Small intestine (tissue), 16 donors: ENCODE measurements at places on chromosomes 2 and 18. TPM values are rescaled to one million over a fixed set of nuclear protein-coding genes. Genes with fewer than 3 reads are reported as not detected.

GRCh38 chr18:79947881-79948610 is 3.4 kb downstream of the SLC66A2 start:
- no peak for DNase-seq

ZBTB7C gene
- 4.1 TPM for polyA plus RNA-seq

CHRNA1 gene
- polyA plus RNA-seq = 0.64 TPM

GRCh38 chr2:14577843-14578242 is 54.7 kb upstream of the LRATD1 start:
- no peak for DNase-seq

DNA sequence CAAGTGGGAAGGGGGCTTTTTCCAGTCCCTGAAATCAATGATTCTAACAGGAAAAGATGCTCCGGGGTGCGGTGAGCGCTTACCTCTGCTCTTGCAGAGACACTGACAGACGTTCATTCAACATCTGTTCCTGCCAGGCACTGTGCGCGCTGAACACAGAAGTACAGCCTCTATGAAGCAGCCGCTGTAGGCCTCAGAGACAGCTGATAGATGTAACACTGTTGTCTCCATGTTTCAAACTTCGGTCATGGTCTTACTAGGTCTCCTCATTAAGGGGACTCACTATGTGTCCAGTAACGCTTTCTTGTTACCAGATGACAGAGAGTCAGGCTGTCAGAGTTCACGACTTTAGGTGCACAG is 649 bp upstream of the CLIP4 start:
- no peak for DNase-seq

DNA sequence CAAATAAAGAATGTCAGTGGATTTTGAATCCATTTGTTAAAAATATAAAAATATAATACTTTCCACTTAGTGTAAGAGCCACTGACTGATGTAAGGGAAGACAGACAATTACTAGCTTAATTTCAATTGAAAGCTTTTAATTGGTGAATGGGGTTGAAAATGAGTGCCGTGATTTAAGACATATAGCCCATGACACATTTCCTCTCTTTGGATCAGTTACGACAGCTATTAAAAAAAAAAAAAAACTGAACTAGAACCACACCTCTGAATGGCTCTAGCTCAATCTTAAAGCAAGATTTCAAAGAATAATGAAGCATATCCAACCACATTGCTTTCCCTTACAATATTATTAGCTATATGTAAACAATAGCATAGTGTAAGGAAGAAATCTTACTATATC is 44.0 kb downstream of the CIB4 start:
- no peak for DNase-seq

- DNase-seq = no peak
These were observed 31.0 kb upstream of the CYBRD1 start for GRCh38 chr2:171491292-171491691.

POTEC gene
- not detected for polyA plus RNA-seq

DNA sequence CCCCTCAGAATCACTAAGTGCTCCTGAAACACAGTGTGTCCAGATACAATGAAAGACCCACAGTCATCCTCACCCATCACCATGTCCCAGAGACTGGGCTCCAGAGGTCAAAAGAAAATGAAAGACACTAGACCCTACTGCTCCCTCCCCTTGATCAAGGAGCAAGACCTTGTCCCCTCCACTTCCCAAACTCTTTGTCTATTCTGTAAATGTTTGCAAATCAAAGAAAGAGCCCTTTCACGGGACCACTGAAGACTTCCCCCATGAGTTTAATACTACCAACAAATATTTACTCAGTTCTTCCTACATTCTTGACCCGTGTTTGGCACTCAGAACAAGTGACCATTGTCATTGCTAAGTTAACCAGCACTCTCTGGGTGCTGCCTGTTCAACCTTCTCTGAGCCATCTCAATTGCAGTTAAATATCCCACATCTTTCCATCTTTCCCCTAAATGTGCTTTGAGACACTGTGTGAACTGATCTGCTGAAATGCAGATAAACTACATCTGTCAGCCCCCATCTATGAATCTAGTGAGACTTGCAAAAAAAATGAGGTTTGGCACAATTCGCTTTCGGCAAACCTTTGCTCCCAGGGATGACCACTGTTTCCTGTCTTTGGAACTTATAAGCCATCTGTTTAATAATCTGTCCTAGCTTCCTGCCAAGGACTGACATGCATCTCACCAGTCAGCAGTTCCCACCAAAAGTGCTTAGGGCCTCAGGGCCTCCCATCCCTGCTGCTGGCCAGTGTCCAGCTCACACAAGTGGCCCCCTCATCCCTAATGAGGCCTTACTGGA is 170.3 kb downstream of the GFPT1 start:
- DNase-seq = peak; percentile 10

LOXL3 gene
- polyA plus RNA-seq = 2.3 TPM

DNA sequence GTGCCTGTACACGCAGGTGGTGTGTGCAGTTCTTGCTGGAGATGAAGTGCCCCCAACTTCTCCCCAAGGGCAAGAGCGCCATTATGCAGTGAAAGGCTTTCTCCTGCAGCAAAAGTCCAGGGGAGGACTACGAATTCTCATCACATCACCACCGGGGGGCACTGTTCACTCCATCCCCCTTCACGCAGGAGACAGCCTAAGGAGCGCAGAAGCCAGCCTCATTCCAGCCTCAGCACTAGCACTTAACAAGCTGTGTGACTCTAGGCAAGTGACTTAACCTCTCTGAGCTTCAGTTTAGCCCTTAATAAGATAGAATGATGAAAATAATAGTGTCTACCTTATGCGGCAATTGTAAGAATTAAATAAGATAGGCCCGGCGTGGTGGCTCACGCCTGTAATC is 32.3 kb downstream of the DNMT3A start:
- peak; percentile 53 for DNase-seq

DNA sequence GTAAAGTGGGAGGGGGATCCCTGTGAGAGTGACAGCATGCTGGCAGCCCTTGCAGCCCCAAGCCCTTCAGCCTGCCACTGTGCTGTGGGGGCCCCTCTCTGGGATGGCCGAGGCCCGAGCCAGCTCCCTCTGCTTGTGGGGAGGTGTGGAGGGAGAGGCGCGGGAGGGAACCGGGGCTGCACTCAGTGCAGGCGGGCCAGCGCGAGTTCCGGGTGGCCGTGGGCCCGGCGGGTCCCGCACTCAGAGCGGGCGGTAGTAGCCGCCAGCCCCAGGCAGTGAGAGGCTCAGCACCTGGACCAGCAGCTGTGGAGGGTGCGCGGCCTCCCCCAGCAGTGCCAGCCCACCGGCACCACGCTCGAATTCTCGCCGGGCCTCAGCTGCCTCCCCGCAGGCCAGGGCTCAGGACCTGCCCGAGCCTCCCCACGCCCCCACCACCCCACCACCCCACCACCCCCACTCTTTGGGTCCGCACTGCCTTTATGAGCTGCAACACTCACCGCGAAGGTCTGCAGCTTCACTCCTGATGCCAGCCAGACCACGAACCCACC is 208.1 kb downstream of the CDH19 start:
- no peak for DNase-seq

- DNase-seq = peak; percentile 71
These were observed 136.8 kb downstream of the NEDD4L start for GRCh38 chr18:58180738-58181353.

- no peak for DNase-seq
These were observed 159.8 kb downstream of the EN1 start for GRCh38 chr2:118687698-118688097.

- peak; percentile 61 for DNase-seq
These were observed 39.6 kb upstream of the BOD1L2 start for GRCh38 chr18:57107140-57107832.

- no peak for DNase-seq
These were observed 48.7 kb downstream of the TTC39C start for GRCh38 chr18:24063121-24063731.

DNA sequence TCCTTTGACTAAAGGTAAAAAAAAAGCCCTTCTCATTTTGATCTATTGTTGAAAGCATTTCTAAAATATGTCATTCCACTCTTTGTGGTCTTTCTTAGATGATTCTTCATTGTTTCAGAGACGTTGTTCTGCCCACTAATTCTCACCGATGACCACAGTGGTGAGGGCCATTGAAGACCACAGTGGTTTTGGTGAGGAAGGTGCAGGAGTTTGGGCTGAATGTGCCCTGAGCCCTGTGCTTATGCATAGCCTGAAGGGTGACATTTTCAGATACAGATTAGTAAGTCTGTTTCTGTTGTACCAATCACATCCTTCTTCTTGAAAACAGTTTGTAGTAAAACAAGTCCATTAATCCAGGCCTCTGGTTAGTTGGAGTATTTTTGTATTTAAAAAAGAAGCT is 251.3 kb upstream of the ATP5MC3 start:
- DNase-seq = no peak

- DNase-seq = no peak
These were observed 20.9 kb downstream of the NEB start for GRCh38 chr2:151713291-151713903.

BUB1 gene
- 0.45 TPM for polyA plus RNA-seq

- DNase-seq = no peak
These were observed 78.8 kb upstream of the TTC21B start for GRCh38 chr2:166032361-166032760.

- no peak for DNase-seq
These were observed 4.1 kb downstream of the ATG9A start for GRCh38 chr2:219225350-219225749.

- DNase-seq = peak; percentile 75
These were observed 155.2 kb downstream of the SH3BP4 start for GRCh38 chr2:235106874-235107639.

SERPINB10 gene
- polyA plus RNA-seq = not detected

- DNase-seq = peak; percentile 28
These were observed 15.3 kb downstream of the CNOT11 start for GRCh38 chr2:101267671-101268656.

IGFBP5 gene
- polyA plus RNA-seq = 5.4 TPM

ABCG8 gene
- 35.6 TPM for polyA plus RNA-seq

PID1 gene
- polyA plus RNA-seq = 22.3 TPM

DNA sequence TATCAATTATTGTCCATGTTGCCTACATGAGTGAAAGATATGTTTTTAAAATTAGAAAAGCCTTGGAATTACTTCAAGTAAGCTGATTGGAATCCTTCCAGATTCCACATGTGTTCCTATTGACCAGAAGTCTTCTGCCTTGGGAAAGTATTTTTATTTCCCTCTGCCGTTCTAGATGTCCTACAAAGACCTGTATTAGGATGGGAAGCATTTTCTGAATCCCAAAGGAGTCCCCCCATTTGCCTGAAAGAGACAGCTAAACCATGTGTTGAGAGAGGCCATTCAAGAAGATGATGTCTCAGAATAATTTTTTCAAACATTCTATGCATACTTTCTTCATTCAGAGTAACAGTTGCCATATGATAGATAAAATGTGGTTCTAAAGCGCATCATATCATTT is 19.0 kb upstream of the MYO1B start:
- DNase-seq = no peak

GRCh38 chr2:48750128-48750739 is 5.3 kb downstream of the LHCGR start:
- DNase-seq = no peak

- DNase-seq = no peak
These were observed 78.7 kb downstream of the FTCDNL1 start for GRCh38 chr2:199772035-199772976.

GRCh38 chr2:150555611-150556356 is 68.3 kb upstream of the RND3 start:
- no peak for DNase-seq

GRCh38 chr18:21194871-21195771 is 46.9 kb upstream of the GREB1L start:
- DNase-seq = peak; percentile 55

ACMSD gene
- not detected for polyA plus RNA-seq

RPRM gene
- 0.51 TPM for polyA plus RNA-seq

- DNase-seq = no peak
These were observed 47.2 kb upstream of the XPO1 start for GRCh38 chr2:61585383-61585782.

DNA sequence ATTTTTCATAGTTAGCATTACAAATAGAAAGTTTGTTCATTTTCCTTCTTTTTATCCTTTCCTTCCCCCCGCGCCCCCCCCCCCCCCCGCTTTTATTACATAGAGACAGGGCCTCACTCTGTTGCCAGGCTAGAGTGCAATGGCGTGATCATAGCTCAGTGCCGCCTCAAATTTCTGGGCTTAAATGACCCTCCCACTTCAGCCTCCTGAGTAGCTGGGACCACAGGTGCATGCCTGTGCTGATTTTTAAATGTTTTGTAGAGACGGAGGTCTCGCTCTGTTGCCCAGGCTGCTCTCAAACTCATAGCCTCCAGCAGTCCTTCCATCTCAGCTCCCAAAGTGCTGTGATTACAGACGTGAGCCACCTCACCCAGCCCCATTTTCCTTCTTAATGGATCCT is 91.2 kb upstream of the ALPP start:
- DNase-seq = no peak

DNA sequence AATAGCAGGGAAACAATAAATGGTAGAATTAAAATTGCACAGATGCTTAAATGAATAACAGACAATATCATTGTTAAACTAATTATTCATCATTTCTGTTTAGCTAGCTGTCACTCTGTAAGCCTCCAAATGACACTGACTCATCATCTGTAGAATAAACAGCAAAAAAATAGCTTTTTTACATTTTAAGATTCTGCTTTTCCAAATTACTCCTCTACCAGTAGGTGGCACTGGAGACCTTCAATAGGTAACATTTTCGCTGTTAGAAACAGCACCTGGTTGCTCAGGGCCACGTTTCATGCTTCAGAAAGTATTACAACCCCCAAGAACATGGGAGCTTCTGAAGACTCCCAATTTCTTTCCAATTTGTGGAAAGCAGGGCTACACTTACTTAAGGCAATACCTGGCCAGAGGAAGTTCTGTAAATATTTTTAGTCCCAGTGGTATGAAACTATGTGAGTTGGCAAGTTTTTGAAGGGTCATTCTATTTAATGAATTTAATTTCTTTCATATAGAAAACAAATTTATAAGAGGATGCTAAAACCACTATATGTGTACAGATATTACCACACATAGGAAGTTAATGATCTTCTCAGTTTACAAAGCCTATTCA is 45.4 kb downstream of the TTN start:
- DNase-seq = peak; percentile 23

- no peak for DNase-seq
These were observed 198.3 kb upstream of the DLGAP1 start for GRCh38 chr18:4653418-4653817.

GRCh38 chr2:154914561-154914960 is 216.1 kb downstream of the KCNJ3 start:
- DNase-seq = no peak

ALPG gene
- 0.01 TPM for polyA plus RNA-seq

GRCh38 chr18:70663141-70663540 is 374.3 kb downstream of the SOCS6 start:
- DNase-seq = no peak

- DNase-seq = no peak
These were observed 3.5 kb downstream of the PPP3R1 start for GRCh38 chr2:68248806-68249205.

DNA sequence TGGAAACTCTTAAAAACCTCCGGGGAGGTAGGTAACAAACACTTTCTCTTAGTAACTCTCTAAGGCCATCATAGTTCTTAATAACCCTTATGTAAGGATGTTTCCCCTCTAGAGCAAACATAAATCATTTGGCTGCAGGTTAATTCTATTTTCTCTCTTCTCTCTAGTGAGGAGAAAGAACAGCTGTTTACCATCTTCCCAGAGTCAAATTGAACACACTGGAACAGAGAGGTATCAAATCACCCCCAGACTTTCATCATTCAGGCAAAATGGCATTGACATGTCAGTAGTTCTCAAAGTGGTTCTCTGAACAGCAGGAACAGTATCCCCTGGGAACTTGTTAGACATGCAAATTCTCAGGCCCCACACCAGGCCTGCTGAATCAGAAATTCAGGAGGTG is 240.7 kb downstream of the MEIS1 start:
- DNase-seq = no peak

GRCh38 chr18:50862401-50862800 is 16.5 kb upstream of the ME2 start:
- no peak for DNase-seq

- no peak for DNase-seq
These were observed 257.7 kb downstream of the CDCA7 start for GRCh38 chr2:173612354-173612753.
